Activated CD4-positive, alpha-beta T cell treated with anti-CD3 and anti-CD28 coated beads, Interleukin-2, amount 10 ng/mL, durations not matched to agents 7 days and 5 days (primary cell): ENCODE measurements at places on chromosomes 11 and 22. TPM values are rescaled to one million over a fixed set of nuclear protein-coding genes. Genes with fewer than 3 reads are reported as not detected.

The CYB5R2 gene
- 0.33 TPM for total RNA-seq

The FGF19 gene
- total RNA-seq = not detected

The RPLP2 gene
- 2,229 TPM for total RNA-seq

The OR6A2 gene
- total RNA-seq = not detected

The SSH3 gene
- 9.6 TPM for total RNA-seq

The ENTHD1 gene
- 0.07 TPM for total RNA-seq

The OR52E8 gene
- not detected for total RNA-seq

The IMMP1L gene
- 19.7 TPM for total RNA-seq

The MARK2 gene
- 69.2 TPM for total RNA-seq

The ZNF408 gene
- total RNA-seq = 11.7 TPM

The CD6 gene
- total RNA-seq = 368 TPM

The PRR33 gene
- not detected for total RNA-seq

The JAML gene
- total RNA-seq = 117 TPM

The ANO3 gene
- total RNA-seq = not detected

The ANKK1 gene
- 0.15 TPM for total RNA-seq

The TYR gene
- total RNA-seq = not detected

The C11orf91 gene
- total RNA-seq = 0.25 TPM

The FOLR2 gene
- total RNA-seq = not detected

The LRRC56 gene
- total RNA-seq = 2.1 TPM

The ANGPTL5 gene
- not detected for total RNA-seq

The MAJIN gene
- total RNA-seq = 0.20 TPM

The NCF4 gene
- total RNA-seq = 23.3 TPM

The UCP2 gene
- 326 TPM for total RNA-seq

The PIK3IP1 gene
- total RNA-seq = 63.0 TPM

The OPCML gene
- not detected for total RNA-seq

The CACNA1I gene
- 8.4 TPM for total RNA-seq

The ACTN3 gene
- total RNA-seq = 0.23 TPM

The SCO2 gene
- total RNA-seq = 2.8 TPM

The TLCD5 gene
- 0.19 TPM for total RNA-seq

The SAA1 gene
- total RNA-seq = not detected

The RASSF10 gene
- total RNA-seq = not detected

The DDX25 gene
- not detected for total RNA-seq

The FBLN1 gene
- total RNA-seq = not detected
